Hematopoietic multipotent progenitor cell treated with erythropoietin and hydrocortisone succinate and interleukin-3 and kit ligand, for 4 days (in vitro differentiated cells): ENCODE measurements at places on chromosomes 1 and 21.

GRCh38 chr1:16614361-16615252 lies 1.2 kb upstream of the NBPF1 start:
- no peak for DNase-seq

DNA sequence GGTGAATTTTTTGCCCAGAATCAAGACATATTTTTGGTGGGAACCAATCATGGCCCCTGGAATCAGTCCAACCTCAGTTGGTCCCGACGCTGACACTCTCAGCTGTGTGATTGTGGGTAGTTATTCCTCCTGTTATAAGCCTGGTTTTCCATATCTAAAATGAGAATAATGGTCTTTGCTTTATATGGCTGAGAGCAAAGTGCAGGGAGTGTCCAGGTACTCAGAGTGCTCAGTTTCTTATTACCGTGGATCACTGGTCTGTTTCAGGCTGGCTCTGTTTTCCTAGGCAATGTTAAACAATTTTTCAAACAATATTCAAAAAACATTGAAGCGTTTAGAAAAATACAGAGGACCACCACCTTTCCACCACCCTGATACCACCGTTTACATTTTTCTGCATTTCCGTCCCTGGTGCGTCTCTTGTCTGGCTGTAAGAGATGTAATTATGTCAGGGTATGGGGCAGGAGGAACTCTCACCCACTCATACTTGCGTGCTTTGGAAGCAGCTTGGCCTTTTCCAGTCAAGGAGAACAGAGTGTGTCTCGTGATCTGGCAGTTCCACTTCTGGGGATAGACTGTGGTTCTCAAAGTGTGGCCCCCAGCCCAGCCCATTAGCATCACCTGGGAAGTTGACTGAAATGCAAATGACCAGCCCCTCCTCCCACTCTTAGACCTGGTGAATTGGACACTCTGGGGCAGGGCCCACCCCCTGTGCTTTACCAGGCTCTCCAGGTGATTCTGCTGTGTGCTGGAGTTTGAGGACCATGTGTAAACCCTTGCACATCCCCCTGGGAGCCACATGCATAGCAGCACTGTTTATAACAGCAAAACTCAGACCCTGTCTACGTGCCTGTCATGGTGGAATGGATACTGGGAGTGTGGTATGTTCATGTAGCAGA lies 6.8 kb downstream of the MX1 start:
- no peak for DNase-seq

- DNase-seq, result peak; percentile 41
Measured at GRCh38 chr1:95916616-95917015, 682.6 kb downstream of the RWDD3 start.

- no peak for DNase-seq
Measured at GRCh38 chr1:35481229-35481628, 76.0 kb downstream of the KIAA0319L start.

GRCh38 chr21:31659536-31660258 lies at the start of gene SOD1:
Gene SOD1 (plus strand): TSS chr21:31659693. CDS start chr21:31659770, 77 bp downstream.
- peak; percentile 98 for DNase-seq

- DNase-seq, result peak; percentile 59
Measured at GRCh38 chr1:86757272-86757984, 53.1 kb downstream of the SH3GLB1 start.
